ENCODE measurements at places on chromosomes 7 and 10. TPM values are rescaled to one million over a fixed set of nuclear protein-coding genes. Genes with fewer than 3 reads are reported as not detected.
A peak's percentile ranks its signal among the peaks of the same experiment; 100 is the strongest.

GRCh38 chr10:43859016-43859525 is 210.4 kb upstream of the ZNF32 start:
- DNase-seq: no peak

- DNase-seq: peak; percentile 26
Observed at GRCh38 chr10:5844345-5845055, 31.3 kb upstream of the GDI2 start.

GRCh38 chr7:139791316-139791715 is 13.5 kb upstream of the HIPK2 start:
- DNase-seq: no peak

DNA sequence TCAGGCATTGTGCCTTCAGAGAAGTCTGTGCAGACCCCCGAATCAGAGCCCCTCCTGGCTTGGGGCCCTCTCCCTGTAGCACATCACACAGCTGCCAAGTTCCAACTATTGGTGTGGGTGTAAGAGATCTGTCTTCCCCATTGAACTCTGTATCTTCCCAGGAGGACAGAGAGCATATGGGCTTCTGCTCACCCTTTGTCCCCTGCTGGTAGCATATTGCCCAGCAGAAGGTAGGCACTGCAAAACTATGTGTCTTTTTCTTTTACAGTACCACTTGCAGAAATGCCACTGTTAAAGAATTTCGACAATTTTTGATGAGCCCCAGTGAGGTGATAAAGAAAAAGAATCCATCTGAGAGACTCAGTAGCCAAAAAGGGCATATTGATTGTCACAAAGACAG is 59.6 kb downstream of the NPY start:
- no peak for DNase-seq

SLC26A5 gene
- total RNA-seq: not detected

SPDYE9 gene
- not detected for total RNA-seq

DNA sequence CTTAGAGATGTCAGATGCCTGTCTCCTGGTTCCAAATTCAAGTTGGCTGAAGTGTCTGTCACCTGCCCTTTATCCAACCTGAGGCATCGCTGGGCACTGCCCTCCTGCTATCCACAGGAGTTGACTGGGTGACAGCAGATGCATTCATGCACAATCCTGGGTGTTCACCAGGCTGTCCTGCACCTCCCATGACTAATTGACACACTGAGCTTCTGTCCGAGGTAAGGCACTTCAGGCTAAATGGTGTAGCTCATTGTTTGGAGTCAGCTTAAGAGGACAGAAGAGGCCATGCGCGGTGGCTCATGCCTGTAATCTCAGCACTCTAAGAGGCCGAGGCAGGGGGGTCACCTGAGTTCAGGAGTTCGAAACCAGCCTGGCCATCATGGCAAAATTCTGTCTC is 2.4 kb downstream of the UCMA start:
- DNase-seq: no peak

DNA sequence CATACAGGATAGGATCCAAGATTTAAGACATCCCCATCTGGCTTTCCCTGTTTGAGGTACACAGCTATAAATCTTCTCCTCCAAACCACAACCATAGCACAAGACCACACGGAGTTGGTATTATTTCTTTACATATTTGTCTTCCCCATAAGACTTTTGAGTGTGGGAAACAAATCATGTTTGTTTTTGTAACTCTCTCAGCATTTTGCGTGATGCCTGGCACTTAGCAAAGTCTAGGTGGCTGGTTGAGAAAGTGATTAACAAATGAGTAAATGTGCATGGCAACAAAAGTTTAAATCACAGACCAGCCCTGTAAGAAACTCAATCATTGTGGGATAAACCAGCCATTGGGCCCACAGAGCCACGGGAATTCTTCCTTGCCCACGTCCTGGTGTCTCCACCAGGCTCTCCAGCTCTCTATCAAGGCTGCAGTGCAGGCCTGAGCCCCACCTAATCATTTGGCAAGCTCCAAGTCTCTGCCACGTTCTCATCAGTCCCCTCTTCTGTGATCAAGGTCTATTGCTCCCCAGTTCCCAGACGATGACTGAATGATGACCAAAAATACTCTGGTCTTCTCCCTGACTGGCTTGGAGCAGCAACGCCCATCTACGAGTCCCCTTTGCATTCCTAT is 317.8 kb downstream of the TNS3 start:
- no peak for DNase-seq

MINDY3 gene
- total RNA-seq: 24.2 TPM

BLOC1S2 gene
- total RNA-seq: 29.7 TPM

- no peak for DNase-seq
Observed at GRCh38 chr10:4070921-4071660, 286.1 kb upstream of the KLF6 start.

DNA sequence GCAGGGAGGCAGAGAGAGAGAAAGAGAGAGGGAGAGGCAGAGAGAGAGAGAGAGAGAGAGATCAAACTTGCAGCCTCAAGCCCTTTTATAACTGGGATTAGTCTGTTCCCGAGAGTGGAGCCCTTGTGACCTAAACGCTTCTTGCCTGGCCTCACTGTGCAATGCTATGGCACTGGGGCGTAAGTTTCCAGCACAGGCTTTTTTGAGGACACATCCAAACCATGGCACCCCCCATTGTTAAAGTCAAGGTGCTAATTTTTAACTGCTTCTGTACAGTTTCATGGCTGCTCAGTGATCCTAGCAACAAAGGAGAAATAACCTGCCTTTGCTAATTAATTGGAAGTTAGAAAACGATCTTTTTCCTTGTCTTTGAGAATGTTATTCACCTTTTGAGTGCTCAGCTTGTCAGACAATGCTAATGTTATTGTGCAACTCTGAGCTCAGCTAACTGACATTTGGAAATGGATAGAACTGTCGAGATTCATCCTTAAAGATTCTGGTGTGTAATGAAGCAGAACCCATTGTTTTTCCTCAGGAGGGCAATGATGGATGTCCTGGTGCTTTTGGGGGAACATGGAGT is 268.4 kb downstream of the GLRX3 start:
- no peak for DNase-seq
